ENCODE measurements at places on chromosomes 6 and 20.
A peak's percentile ranks its signal among the peaks of the same experiment; 100 is the strongest.

- no peak for DNase-seq
These were observed 380.9 kb upstream of the RGS17 start for GRCh38 chr6:153511896-153512496.

GRCh38 chr6:140062043-140063020, 687.9 kb upstream of the CITED2 start:
- DNase-seq: no peak

GRCh38 chr6:97151601-97152000, 131.4 kb downstream of the MMS22L start:
- no peak for DNase-seq

DNA sequence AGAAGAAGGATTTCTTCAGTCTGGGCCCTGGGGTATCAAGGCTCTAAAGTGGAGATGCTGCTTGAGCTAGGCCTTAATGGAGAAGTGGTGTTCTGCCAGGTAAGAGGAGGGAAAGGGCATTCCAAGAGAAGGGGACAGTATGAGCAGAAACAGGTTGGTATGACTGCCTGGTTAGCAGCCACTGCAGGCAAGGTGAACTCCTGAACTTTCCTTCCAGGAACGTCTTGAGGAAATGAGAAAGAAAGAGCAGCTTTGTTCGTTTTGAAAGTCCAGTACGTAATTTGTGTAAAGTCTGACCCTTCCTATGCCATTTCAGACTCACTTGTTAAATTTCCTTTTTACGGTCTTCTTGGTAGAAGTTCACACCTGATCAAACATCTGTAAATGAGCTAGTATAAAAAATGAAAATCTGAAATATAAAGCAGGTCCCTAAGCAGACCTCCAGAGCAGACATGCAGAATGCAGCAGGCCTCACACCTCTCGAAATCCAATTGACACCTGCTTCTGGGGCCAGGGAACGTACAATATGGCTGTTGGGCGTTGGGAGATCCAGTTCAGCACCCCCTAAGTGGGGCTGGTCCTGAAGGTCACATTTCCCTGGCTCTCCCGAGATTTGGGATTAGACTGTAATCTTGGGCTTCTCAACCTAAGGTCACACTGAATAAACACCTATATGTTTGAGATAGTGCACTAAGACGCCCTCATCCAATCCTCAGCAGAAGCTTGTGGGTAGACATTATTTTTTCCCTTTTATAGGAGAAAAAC, 33.6 kb downstream of the MYLK4 start:
- no peak for DNase-seq

GRCh38 chr20:32251470-32251869, 26.0 kb upstream of the KIF3B start:
- no peak for DNase-seq

DNA sequence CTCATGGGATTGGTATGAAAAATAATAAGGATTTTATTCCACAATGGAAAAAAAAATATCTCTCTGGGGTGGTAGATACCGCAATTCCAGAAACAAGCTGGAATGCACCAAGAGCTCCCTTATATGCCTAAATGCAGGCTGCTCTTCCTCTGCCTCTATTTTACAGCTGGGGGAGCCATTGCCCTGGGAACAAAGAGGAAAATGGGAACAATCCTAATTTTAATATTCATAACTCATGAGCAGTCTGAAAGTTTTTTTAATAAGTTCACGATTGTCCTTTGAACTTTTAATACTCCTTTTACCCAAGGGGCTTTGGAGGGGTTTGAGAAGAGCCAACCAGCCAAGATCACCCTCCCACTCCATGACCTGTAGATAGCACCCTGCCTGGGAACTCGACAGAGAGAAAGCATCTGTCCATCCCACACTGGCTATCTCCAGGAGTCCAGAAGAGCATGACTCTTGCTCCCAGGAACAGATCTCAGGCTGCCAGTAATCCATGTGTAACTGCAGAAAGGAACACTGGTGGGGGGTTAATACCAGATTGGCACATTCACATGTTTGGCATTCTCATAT, 74.7 kb downstream of the CD83 start:
- DNase-seq: no peak

GRCh38 chr20:42281801-42282200, 663.6 kb upstream of the CHD6 start:
- no peak for DNase-seq

GRCh38 chr20:25632940-25633790, 9.4 kb upstream of the NANP start:
- DNase-seq: no peak

GRCh38 chr6:25965058-25965457, 2.5 kb downstream of the TRIM38 start:
- DNase-seq: no peak

GRCh38 chr6:166761801-166762200, 134.8 kb upstream of the RPS6KA2 start:
- DNase-seq: no peak

DNA sequence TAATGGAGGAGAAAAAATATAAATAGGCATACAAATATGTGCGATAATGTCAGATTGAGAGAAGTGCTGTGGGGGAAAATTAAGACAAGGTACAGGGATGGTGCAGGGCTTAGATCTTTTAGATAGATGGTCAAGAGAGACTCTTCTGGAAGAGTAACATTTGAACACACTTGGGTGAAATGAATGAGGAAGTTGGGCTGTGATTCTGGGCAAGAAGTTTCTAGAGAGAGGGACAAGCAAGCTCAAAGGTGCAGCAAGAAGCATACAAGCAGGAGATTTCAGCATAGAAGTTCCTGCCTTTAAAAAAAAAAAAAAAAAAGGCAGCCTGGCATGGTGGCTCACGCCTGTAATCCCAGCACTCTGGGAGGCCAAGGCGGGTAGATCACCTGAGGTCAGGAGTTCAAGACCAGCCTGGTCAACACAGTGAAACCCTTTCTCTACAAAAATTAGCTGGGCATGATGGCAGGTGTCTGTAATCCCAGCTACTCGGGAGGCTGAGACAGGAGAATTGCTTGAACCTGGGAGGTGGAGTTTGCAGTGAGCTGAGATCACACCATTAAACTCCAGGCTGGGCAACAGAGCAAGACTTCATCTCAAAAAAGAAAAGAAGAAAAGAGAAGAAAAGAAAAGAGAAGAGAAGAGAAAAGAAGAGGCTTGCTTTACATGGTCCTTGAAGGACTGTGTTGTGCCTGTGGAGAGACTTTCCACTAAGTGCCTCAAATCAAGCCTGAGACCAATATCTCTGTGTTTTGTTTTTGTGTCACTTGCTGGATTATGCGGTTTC, 9.7 kb upstream of the CD83 start:
- DNase-seq: no peak

GRCh38 chr20:4813076-4813862, 91.6 kb downstream of the PRND start:
- DNase-seq: peak; percentile 45

DNA sequence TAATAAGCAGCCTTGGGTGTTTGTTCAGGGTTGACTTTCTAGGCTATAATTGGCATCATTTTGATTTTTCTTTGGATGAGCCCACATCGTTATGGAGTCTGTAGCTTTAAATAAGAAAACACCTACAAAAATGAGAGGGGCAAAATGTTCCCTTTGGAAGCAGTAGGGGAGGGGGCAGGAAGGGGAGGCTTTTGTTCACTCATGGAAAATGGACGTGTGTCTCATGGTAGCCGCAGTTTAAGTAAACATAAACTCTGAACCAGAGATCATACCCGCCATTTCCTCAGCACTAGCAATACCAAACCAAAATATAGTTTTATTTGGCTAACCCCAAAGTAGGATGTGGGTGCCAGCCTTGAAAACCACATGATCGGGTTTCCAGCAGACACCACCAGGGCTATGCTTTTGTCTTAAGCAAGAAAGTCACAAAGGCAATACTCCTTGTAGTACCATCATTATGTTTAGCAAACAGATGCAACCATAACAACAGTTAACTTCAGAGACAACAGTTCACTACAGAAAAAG, 572.5 kb upstream of the JAG1 start:
- no peak for DNase-seq

DNA sequence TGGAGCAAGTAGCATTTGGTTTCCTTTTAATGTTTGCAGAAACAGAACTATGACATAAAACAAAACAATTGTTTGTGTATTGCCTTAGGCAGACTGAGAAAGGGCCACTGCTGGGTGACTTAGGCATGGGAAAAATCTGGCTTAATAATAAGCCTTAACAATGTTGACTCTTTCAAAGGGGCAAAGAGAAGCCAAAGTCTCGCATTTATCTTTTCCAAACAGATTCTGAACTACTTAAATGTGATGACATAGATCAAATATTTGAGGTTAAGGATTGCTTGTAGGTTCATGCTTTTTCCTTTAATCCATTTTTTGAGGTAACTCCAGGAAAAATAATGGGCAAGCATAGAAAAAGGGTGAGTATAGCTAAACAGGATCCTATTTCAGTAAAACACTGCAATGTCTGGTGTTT, 39.6 kb downstream of the ADAT2 start:
- DNase-seq: no peak

DNA sequence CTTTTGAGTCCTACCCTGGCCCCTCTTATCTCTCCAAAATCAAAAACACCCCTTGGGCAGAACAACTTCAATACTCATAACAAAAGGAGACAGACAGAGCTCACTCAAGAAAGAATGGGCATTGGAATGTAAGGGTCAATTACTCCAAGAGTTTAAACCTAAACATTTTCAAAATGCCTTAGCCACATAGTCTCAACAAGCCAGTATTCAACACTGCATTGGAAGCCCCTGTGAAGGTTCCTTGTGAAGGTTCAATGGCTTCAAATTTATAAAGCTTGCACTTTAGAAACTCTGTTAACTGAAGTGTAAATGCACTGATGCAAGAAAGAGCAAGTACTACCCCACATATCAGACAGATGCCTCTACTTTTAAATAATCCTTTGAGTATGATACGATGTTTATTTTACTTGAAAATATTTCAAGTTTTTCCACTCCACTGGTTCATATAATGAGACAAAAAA, 139.1 kb upstream of the LAMP5 start:
- no peak for DNase-seq

DNA sequence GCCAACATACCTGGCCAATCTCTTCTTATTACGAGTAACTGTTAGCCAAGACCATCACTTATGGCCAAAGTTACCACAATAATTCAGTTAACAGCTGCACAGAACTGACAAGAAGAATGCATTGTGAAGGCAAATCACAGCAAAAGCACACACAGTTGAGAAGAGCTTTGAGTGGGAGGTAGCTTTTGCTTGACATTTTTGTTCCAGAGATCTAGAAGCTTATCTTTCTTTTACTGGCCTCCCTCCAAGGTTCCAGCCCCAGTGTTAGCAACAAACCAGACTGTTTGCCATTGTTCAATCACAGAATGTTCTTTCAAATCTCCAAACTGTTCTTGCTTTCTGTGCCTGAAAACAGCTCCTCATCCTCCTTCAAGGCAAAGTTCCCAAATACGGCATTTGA, 35.9 kb upstream of the IRAK1BP1 start:
- no peak for DNase-seq

DNA sequence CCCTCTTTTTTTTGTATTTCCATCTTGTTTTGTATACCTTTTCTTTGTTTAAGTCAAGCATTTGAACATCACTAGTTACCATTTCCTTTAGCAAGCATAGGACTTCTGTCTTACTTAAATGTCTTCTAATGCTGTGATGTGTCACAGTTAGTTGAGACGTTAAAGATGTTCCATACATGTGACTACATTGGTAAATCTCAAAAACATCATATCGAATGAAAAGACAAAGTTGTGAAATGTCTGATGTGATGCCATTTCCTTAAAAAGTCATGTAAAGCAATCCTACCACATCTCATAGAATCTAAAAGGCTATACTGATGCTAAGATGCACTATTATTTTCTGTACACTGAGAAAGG, 26.8 kb downstream of the SLC16A10 start:
- DNase-seq: no peak

DNA sequence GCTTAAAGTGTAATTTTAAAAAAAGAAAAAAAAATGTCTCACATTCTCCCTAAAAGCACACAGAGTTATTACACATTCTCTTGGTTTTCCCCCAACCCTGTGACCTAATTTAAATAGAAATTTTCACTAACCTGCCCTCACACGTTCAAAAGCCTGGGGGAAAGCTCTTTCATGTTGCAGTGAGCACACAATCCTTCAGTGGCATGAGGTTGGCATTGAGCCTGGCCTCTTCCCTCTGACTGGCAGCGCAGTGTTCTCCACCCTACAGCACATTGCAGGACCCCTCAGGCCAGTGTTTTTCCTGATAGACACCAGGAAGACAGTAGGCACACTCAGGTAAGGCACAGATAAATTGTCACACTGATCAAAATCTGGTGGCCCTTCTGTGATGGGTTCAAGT, 34.1 kb downstream of the TNFRSF21 start:
- DNase-seq: no peak

GRCh38 chr6:153449279-153449678, 318.2 kb upstream of the RGS17 start:
- DNase-seq: no peak

DNA sequence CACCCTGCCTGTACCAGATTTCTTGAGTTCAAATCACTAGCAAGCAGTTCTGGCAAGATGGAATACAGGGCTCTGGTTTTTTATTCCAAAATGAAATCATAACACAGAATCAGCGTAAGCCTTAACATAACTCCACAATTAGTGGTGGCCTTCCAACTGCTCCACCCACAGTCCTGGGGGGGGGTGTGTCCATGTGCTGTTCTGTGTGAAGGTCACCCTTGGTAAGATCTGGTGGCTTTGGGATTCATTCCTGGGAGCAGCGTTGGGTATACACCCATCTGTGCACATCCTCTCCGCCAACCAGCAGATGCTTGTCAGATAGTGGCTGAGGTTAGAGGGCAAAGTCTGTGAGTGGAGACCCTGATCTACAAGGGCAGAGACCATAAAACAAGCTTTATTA, 49.9 kb upstream of the CD83 start:
- no peak for DNase-seq

DNA sequence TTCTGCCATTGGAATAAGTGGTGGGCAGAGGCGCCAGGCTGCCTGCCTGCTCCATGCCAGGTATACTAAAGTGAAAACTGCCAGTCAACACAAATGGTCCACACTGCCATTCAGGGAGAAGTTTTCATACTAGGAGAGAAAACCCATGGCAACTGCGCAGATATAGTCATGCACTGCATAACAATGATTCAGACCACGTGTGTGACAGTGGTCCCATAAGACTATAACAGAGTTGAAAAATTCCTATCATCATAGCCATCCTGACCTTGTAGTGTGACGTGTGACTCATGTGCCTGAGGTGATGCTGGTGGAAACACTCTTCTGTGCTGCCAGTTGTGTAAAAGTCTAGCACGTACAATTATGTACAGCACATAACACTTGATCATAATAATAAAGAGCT, 25.1 kb downstream of the ZC3H12D start:
- no peak for DNase-seq

- no peak for DNase-seq
These were observed 44.3 kb upstream of the KIF13A start for GRCh38 chr6:18031680-18032256.

DNA sequence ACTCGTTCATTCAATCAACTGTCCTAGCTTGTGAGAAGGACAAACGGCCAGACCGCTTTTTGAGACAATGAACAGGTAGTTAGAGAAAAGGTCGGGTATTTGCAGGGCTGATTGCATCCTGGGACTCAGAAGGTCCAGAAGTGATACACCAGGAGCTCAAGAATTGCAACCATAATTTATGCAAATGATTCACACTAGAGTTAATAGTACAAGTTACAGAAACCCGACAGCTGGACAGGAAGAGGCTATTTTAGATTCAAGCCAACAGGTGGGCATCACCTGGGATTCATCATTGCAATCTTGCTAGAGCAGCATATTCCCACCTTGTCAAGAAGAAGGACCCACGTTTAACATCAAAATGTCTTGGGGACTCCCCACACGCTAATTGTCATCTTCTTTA, 83.5 kb downstream of the TNFAIP3 start:
- DNase-seq: no peak

- no peak for DNase-seq
These were observed 2.2 kb downstream of the TFAP2A start for GRCh38 chr6:10412461-10413261.
